Renal cortex interstitium (tissue), 15 donors: ENCODE measurements at places on chromosomes 2 and 18. TPM values are rescaled to one million over a fixed set of nuclear protein-coding genes. Genes with fewer than 3 reads are reported as not detected.

- no peak for DNase-seq
Observed at GRCh38 chr2:189208254-189208653, 28.7 kb upstream of the COL5A2 start.

DNA sequence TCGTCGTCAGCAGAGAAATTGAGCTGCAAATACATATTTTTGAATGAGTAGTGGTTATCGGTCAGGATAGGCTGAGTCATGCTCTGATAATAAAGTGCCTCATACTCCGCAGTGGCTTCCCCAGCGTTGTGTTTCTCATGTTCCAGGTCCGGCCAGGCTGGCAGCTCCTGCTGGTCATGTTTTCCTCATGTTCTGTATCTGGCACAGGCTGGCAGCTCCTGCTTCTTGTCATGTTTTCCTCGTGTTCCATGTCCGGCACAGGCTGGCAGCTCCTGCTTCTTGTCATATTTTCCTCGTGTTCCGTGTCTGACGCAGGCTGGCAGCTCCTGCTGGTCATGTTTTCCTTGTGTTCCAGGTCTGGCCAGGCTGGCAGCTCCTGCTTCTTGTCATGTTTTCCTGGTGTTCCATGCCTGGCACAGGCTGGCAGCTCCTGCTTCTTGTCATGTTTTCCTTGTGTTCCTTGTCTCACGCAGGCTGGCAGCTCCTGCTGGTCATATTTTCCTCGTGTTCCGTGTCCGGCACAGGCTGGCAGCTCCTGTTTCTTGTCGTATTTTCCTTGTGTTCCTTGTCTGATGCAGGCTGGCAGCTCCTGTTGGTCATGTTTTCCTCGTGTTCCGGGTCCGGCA is 148.9 kb downstream of the ATP9B start:
- no peak for DNase-seq

- no peak for DNase-seq
Observed at GRCh38 chr2:200968162-200968561, 4.7 kb upstream of the ORC2 start.

GRCh38 chr18:5144629-5145028 is 52.4 kb downstream of the AKAIN1 start:
- DNase-seq: no peak

GRCh38 chr2:223944166-223944702 is 901 bp downstream of the WDFY1 start:
- no peak for DNase-seq

IL36RN gene
- not detected for polyA plus RNA-seq

KIF5C gene
- 4.1 TPM for polyA plus RNA-seq

DNA sequence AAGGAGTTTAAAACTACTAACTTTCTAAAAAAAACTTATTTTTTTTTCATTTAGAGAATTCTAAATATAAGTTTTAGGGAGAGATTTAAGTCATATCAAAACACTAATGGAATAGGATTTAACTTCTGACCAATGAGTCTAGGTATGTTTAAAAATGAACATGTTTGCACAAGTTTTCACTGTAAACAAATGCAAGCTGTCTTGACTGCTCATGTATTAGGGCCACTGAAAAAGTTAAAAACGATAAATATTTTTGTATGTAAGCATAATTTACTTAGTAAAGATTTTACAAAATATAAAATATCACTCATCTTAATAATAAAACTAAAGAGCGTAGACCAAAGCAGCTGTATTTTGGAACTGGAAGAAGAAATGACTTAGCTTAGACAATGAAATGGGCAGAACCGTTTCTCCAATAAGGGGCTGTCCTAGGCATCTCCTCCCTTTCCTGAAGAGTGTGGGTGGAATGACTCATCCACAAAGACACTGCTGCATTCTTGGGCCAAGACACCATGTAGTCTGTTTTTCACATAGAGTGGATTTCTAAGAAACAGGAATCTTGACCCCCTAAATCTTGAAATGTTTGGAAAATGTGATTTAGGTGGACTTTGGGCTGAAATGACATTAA is 118.8 kb downstream of the MEP1B start:
- no peak for DNase-seq

DNA sequence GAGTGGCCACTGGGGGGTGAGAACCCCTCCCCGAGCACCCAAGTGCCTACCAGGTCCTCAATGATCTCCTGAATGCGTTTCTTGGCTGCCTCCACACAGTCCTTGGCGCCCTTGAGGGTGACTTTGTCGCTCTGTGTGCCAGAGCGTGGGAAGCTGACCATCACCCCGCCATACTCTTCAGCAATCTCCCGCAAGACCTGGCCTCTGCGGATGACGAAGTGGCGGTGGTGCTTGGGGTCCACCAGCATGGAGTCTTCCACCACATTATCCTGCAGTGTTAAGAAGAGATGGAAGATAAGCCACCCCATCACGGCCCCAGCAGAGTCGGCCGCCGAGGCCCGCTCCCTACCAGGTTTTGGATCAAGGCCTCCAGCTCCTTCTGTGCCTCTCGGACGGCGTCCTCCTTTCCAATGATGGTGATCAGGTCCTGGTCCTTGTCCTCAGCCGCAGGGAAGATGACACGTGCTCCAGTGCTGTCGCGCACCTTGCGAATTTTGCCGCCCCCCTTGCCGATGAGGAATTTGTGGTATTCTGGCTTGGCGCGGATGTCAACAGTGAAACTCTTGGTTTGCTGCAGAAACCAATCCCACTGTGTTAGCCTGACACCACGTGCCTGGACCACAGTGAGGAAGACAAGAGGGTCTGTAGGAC is 51.2 kb downstream of the ANO7 start:
- DNase-seq: no peak
